Gastrocnemius medialis (tissue), 4 donors: ENCODE measurements at places on chromosomes 5 and 9. TPM values are rescaled to one million over a fixed set of nuclear protein-coding genes. Genes with fewer than 3 reads are reported as not detected.

DNA sequence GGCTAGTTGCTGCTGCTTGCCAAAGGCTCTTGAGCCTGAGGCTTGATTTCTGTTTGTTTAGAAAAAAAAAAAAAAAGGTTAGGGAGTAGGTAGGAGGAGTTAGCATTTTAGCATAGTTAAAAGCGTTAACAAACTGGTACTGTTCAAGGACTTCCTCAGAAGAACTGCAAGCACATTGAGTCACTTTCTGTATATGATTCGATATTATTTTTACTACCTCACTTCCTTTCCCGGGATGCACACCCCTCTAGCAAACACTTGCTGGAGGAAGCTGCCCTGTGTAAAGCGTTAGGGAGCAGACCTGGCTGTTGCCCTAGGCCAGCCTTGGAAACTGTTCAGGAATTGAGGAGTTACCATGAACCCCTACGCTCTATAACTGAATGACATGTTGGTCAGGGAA is 15.7 kb upstream of the CEP120 start:
- no peak for DNase-seq

DNA sequence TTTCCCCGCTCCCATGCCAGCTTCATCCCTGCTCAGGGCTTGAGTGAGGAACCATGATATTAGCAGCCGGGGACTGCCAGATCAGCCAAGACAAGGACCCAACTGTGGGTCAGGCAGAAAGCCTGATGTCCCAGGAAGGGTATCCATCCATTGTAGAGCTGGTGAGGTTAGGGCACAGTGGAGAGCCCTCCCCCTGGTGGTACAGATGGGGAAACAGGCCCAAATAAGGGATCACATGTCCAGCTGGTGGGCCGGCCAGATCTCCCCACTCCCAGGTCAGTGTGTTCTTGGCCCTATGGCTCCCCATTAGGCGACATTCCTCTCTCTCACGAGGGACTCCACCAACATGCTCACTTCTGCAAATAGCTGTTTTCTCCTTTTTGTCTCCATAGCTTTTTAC is 9.0 kb downstream of the CDX1 start:
- DNase-seq: no peak

DNA sequence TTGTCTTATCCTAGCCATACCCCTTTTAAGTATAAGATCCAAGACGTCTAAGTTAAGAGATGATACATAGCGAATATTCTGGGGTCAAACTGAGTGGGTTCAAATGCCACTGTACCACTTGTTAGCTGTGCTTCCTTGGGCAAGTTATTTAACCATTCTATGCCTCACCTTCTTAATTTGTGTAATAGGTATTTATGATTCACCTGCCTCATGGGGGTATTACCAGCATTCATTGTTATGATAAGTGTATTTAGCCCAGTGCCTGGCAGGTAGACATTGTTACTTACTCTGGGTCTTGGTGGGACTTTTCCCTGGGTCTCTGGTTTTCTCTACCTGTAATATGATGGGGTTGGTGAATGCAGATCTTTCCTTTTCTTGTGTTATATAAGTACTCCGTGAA is 3.8 kb downstream of the LARP1 start:
- DNase-seq: no peak

DNA sequence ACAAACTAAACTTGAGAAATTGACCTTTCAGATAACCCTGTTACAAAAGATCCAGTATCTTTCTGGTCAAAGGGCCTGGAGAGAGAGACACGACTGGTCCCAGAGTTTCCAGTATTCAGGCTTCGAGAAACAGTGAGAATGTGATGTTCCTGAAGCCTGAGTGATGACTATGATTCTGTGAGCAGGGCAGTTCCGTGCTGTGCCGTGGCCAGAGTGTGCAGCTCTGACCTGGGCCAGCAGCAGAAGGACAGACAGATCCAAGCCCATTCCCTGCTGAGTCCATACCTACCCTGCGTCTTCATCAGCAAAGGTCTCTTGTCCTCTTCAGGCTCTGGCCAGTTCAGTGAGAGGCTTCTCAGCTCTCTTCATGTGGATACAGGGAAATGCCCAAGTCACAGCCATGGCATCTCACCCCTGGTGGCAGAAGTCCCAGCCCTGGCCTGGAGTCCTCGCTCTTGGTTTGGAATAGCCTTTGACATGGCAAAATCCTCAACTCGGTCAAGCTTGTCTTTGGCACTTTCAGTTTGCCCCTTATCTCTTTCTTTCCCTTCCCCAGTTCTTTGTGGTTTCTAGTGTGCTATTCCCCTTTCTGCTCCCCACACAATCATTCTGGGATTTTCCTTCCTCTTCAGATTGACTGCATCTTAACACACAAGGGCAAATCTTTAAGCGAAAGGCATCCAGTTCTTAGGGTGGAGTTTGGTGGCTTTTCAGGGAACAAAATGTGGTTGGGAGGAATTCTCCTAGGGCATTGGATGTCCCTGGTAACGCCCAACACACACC is 107.7 kb downstream of the LIFR start:
- DNase-seq: no peak

DNA sequence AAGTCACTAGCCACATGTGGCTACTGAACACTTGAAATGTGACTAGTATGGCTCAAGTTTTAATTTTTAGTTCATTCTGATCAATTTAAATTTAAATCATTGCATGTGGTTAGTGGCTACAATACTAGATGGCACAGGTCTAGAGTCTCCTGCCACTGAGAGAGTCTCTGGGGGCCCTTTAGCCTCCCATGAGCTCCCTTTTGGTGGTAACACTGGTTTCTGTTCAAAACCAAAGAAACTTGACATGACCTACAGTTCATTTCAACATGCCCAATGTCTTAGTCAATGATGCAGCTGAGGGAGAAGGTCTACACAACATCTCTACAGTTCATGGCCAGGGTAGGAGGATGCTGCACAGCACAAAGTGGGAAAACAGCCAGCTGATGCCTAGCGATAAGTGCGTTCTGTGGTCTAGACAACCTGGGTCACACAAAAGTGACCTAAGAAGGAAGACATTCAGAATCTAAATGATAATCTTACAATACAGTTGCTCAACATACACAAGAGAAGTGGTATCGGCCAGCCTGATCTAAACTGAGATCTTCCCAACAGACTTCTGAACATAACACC is 121.0 kb downstream of the AUH start:
- DNase-seq: no peak

GRCh38 chr9:1982074-1982473 is 33.1 kb upstream of the SMARCA2 start:
- DNase-seq: no peak

- DNase-seq: no peak
Observed at GRCh38 chr5:59125011-59125961, 542.4 kb downstream of the RAB3C start.

- DNase-seq: no peak
Observed at GRCh38 chr5:72281430-72281763, 38.6 kb downstream of the MRPS27 start.

GRCh38 chr5:143315929-143316328 is 87.6 kb downstream of the NR3C1 start:
- peak; percentile 39 for DNase-seq

- no peak for DNase-seq
Observed at GRCh38 chr9:28318515-28318914, 745.2 kb upstream of the C9orf72 start.

- no peak for DNase-seq
Observed at GRCh38 chr9:3902631-3903030, 376.8 kb upstream of the RFX3 start.

OR1Q1 gene
- not detected for total RNA-seq

BARHL1 gene
- total RNA-seq: not detected

TERT gene
- not detected for total RNA-seq

LHX2 gene
- total RNA-seq: not detected

SIGMAR1 gene
- total RNA-seq: 29.8 TPM

GPSM1 gene
- total RNA-seq: 1.7 TPM
